ENCODE measurements at places on chromosomes 13 and 19.

- no peak for DNase-seq
Observed at GRCh38 chr19:15759962-15760565, 22.3 kb downstream of the OR10H3 start.

GRCh38 chr19:32322541-32322940 is 22.9 kb upstream of the ZNF507 start:
- DNase-seq: no peak

DNA sequence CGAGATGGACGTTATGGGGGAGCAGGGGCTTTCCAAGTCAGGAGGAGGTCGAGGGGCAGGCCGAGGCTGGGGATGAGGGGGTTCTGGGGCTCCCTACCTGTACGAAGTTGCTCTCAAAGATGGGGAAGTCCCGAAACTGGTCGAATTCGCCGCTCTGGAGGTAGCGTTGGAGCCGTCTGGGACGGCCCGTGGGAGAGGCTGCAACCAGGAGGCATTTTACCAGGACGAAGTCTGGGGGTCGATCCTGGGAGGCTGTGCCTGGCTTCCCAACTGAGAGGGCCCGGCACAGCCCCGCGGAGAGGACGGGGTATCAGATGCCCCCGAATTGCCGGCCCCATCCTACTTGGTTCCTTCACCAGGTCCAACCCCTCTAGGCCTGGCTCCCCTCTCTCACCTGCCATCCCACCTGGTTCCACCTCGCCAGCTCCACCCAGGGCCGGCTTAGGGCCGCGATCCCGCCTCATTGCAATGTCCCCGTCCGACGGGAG is 527 bp upstream of the EMC10 start:
- no peak for DNase-seq

- DNase-seq: no peak
Observed at GRCh38 chr19:55118401-55118991, 1.1 kb upstream of the PPP1R12C start.

GRCh38 chr19:47107202-47107952 is 6.2 kb downstream of the ZC3H4 start:
- DNase-seq: no peak
